ENCODE measurements at places on chromosomes 5 and 9.

DNA sequence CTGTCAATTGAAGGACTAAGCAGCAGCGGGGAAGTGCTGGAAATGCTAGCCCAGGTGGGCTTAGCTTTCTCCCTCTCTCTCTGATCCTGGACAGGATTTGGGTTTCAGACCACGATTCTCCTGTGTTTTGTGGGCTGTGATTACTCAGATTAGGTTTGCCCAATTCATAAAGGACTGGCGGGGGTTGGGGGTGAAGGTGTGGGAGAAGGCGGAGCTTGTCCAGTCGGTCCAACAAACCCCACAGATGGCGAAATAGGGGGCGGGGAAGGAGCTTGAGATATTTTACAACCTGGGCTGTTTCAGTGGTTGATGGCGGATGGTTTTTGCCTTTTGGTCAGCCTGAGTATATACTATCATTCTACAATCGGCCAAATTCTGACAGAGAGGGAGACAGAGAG, 35.2 kb downstream of the PCDHAC2 start:
- no peak for DNase-seq

- DNase-seq: peak; percentile 29
Measured at GRCh38 chr9:71984403-71984802, 73.0 kb downstream of the C9orf85 start.

DNA sequence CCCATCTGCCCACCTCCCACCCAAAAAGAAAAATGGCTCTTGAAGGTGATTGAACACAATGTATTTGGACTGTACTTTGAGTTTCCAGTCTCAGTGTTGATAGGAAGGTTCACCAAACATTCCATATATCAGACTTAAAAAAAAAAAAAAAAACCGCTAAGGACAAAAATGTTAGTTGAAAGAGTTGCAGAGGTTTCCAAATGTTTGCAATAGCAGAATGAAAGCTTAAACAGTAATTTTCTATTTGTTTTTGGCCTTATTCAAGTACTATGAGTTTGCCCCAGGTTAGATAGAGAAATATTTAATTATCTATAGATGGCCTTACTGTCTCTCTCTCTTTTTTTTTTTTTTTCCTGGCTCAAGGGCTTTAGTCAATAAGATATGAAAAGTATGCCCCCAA, 6.1 kb downstream of the LRRTM2 start:
- DNase-seq: no peak

GRCh38 chr5:56077796-56078233, 83.1 kb upstream of the IL6ST start:
- no peak for DNase-seq

GRCh38 chr5:77224672-77225355, 14.3 kb downstream of the PDE8B start:
- peak; percentile 26 for DNase-seq

Measured in AG04450 (cell line).